ENCODE measurements at places on chromosomes 12 and 14. TPM values are rescaled to one million over a fixed set of nuclear protein-coding genes. Genes with fewer than 3 reads are reported as not detected.
A peak's percentile ranks its signal among the peaks of the same experiment; 100 is the strongest.

DNA sequence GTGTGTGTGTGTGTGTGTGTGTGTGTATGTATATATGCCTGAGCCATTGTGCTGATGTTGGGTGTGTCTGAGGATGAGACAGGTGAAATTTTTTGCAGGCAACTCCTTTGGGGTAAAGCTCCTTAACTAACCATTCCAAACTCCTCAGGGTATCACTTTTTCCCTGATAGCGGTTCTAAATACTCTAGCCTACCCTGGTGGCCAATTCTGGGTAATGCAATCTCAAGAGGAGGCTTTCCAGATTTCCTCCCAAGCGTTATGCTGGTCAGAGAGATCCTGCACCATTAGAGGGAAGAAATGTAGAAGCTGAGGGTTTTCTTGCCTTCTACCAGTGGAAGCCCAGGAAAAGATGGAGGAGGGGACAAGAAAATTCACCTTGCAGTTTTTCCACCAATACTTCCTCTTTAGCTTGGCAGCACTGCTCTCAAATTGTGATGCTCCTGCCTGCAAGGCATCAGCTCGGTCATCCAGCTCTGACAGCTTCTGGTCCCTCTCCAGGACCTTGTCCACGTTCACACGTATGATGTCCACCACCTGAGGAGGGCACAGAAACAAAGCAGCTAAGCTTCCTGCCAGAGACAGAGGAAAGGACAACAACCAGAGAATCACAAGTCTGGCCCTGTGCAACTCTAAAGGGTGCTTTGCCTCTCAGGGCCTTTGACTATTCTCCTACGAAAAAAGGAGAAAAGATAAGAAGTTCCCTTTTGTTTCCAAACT, 4.9 kb downstream of the VAMP1 start:
- no peak for ATAC-seq

- peak; percentile 11 for ATAC-seq
Measured at GRCh38 chr14:104294983-104295680, 156.7 kb downstream of the KIF26A start.

- peak; percentile 93 for ATAC-seq
Measured at GRCh38 chr12:113462117-113462774, 9.4 kb downstream of the LHX5 start.

- ATAC-seq = no peak
Measured at GRCh38 chr12:26226629-26227360, 31.4 kb downstream of the SSPN start.

DNA sequence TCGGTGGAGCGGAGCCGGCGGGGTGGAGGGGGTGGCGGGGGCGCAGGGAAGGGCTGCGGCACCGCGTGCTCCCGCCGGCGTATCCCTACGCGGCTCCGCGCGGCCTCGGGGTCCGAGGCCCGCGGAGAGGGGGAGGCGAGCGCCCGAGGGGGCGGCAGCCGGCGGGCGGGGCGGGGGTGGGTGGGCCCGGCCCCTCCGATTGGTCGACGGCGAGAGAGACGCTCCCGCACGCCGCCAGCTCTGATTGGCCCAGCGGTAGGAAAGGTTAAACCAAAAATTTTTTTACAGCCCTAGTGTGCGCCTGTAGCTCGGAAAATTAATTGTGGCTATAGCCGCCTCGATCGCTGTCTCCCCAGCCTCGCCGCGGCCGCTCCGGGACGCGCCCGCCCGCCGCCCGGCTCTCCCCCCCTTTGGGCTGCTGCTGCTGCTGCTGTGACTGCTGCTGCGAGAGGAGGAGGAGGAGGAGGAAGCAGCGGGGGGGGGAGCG, at the start of gene FOXG1:
FOXG1 (plus strand) TSS at position 319 of the 487 bp plus-strand sequence. CDS start 493 bp downstream, outside the sequence.
- no peak for ATAC-seq

DNA sequence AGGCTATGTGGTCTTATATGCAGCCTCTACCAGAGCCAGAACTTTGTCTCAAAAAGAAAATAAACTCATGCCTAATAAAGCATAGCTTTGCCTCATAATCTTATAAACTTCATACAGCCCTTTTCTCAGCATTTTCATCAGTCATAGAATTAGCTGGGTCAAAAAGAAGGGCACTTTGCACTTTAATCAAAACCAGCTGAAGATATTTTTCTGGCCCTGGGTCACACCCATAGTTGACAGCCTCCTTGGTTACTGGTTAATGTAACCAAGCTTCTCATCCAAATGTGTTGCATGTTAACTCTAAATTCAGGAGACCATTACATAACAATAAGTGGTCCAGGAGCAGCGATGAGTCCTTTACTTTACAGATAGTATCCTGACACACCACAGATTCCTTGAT, 558.2 kb downstream of the FLRT2 start:
- ATAC-seq = no peak

DNA sequence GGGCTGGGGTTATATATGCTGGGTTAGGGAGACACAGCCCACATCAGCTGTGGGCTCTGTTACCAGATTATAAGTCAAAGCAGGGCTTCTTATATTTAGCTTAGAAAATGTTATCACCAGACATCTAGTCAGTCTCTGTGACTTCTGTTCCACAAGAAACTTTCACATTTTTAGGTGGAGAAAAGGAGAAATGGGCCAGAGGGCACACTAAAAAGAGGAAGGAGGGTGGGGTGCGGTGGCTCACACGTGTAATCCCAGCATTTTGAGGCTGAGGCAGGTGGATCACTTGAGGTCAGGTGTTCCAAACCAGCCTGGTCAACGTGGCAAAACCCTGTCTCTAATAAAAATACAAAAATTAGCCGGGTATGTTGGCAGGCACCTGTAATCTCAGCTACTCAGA, 28.0 kb upstream of the SLC38A1 start:
- ATAC-seq = no peak

DNA sequence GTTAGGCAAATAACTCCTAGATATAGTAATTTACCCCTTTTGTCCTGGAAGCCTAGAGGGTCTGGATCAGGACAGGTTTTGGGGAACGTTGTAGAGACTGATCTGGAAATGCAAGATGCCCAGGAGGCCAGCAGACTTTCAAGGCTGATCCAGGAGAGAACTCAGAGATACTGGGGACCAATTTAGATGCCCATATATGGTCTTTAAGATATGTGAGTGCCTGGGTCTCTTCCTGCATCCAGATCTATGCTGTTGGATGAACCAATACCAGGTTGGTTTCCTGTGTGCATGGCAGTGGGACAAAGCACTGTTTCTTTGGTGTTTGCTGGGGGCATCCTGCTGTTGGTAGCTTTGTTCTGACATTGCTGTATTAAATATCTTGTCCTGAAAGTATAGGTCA, 5.4 kb downstream of the ERG28 start:
- ATAC-seq = no peak

DNA sequence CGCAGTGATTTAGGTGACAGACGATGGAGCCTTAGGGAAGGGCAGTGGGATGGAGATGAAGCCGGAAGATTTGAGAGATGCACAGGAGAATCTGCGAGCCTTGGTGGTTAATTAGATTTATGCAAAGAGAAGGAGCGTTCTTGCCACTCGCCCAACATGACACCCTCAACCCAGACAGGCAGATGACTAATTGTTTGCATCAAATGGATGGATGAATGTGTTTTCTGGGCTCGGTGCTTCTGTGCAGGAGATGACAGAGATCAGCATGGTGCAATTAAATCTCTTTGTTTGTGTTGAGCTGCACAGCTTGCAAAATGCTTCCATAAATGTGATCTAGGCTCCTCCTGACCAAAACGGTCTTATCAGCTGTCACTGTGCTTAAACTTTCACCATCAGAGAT, 202.3 kb upstream of the PRMT8 start:
- no peak for ATAC-seq

GRCh38 chr12:116528498-116528897, 30.7 kb upstream of the MAP1LC3B2 start:
- no peak for ATAC-seq

DNA sequence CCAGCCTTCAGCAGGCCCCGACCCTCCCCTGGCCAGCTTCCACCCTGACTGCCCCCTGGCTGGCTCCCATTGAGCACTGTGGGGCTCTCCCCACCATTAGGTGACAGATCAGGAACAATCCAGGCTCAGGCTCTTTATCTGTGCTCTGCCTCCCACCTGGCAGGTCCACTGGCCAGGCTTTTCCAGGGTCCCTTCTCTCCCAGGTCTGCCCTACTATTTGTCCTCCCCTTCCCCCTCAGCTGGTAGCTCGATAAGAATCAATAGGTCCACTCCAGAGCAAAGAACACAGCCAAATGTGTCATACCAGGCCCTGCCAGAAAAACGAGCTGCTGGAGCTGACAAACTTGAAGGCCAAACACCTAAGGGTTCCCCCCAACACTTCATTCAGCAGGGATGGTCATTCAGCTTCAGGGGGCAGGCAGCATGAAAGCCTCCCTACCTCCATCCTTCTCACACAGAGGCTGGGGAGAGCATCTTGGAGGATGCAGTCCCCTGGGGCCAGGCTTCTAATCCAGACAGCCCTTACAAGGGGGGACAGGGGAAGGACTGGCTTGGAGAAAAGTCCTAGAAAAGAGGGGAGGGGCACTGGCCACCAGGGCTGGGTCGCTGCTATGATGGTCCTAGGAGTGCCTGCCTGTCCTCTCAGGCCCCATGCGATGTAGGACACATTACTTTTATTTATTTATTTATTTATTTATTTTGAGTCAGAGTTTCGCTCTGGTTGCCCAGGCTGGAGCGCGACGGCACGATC, 1.9 kb upstream of the KRT18 start:
- ATAC-seq = no peak

DNA sequence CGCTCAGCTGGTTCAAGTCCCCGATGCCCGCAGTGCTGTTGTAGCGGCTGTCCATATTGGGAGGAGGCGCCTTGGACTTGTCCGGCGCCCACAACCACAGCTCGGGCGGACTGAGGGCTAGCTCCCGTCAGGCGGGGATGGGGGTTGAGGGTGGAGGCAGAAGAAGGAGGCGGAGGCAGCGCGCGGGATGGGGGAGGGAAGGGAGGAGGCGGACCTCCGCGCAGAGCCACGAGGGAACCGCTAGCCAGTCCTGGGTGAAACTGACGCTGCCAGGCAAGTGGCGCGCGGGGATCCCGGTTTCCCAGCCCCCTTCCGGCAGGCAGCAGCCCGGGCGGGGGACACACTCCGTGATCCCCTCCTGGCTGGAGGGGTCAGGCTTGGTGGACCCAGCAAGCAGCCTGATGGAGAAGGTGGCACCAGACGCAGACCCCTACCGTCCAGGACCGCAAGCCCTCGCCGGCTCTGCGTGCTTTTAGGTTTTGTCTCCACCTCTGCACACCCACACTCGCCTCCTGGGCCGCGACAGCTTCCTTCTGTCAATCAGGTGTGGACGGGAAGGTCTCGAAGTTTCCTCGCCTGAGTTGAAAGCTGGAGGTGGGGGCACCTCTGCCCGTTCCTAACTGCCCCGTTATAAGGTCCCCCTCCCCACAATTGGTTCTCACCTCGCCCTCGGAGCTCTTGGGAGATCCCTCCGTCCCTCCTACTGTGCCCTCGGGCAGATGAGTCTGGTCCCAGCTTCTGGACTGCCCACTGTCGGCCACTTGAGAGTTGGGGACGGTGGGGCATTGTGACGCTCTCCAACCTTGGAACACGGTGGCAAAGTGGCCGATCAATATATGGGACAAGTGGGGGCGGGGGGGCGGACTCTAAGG, at the start of gene CPNE8:
CPNE8 (minus strand) TSS at position 112 of the 872 bp plus-strand sequence; CDS start at position 55, 57 bp downstream.
- ATAC-seq = peak; percentile 79

GRCh38 chr12:459430-460258, at the start of gene B4GALNT3:
B4GALNT3 (plus strand) TSS chr12:459939; CDS start chr12:460377, 438 bp downstream.
- peak; percentile 88 for ATAC-seq

DNA sequence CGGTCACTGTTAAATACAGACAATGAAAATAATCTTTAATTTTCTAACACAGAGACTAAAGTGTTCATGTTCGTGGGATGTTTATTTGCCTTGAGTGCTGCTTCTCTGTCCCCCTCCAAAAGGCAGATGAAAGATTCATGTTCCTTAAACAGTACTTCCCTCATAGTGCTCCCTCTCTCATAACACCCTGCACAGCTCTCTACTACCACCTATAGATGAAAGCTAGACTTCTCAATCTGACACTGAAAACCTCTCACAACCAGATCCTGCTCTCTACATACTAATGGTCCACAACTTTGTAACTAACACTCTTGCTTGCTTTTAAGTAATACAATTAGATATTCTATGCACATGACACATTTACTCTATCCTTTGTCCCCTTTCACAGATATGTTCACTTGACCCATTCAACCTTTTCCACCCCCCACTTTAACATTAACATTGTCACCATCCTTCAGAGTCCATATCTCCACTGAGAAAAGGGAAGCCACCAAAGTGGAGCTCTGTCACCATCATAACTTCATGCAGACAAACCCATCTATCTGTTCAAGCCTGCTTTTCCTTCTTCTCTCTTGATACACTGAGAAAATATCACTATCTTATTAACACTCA, 266.4 kb upstream of the USP15 start:
- ATAC-seq = peak; percentile 81

DNA sequence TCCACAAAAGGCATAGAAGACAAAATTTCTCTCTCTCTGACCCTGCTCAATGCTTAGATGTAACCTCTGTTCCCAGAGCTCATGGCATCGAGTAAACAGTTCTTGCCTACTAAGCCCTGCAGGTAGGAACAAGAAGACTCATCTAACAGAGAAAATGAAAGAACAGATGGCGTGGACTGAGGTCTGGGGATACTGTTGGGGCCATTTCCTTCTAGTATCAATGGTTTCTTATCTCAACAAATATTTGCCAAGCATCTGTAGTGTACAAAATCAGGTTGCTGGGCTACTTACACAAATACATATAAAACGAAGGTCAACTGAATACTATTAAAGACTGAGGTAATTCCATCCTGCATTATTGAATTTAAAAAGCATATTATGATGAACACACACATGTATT, 93.3 kb downstream of the RIMBP2 start:
- no peak for ATAC-seq

DNA sequence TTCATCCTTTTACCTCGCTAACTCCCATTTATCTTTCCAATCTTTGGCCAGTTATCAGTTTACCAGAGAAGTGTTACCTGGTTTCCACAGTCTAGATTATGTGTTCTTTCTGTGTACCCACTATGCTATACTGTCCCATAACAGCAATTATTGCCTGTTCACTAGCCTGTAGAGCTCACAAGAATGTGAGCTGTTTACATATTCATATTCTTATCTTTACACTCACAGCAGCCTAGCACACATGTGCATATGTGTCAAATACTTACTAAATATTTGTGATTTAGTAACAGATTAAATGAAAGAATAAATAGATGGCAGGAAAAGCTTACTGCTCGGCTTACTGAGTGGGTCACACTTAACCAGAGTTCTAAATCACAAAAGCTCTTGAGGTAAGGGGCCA, 97.8 kb downstream of the NOVA1 start:
- no peak for ATAC-seq

Gene MYBPC1
- total RNA-seq = 23.7 TPM

Gene OR4K13
- total RNA-seq = 0.05 TPM

Gene NPFF
- total RNA-seq = 2.3 TPM

Gene SIX1
- total RNA-seq = 11.0 TPM

Gene PLA2G1B
- total RNA-seq = 0.38 TPM

Gene CKB
- 29.3 TPM for total RNA-seq

Measured in motor neuron (in vitro differentiated cells).